T-helper 1 cell (primary cell): ENCODE measurements at places on chromosomes 7 and 10.

- DNase-seq = no peak
Observed at GRCh38 chr10:5625992-5626777, 40.2 kb downstream of the ASB13 start.

- no peak for DNase-seq
Observed at GRCh38 chr10:100983868-100984671, 3.2 kb downstream of the MRPL43 start.

DNA sequence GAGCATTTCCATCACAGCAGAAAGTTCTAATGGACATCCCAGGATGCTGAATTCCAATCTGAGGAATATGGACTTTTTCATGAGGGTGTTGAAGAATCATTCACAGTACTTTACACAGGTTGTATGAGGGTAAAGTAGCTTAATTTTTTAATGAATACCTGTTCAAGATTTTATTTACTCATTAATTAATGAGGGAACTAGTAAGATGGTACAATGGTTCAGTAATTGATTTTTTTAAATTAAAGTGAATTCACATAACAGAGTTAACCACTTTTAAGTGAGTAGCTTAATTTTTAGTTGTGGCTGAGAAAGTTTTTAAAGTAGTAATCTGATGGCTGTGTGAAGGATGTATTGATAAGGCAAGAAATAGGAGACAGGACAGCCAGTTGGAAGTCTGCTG, 266.5 kb downstream of the GFRA1 start:
- no peak for DNase-seq

DNA sequence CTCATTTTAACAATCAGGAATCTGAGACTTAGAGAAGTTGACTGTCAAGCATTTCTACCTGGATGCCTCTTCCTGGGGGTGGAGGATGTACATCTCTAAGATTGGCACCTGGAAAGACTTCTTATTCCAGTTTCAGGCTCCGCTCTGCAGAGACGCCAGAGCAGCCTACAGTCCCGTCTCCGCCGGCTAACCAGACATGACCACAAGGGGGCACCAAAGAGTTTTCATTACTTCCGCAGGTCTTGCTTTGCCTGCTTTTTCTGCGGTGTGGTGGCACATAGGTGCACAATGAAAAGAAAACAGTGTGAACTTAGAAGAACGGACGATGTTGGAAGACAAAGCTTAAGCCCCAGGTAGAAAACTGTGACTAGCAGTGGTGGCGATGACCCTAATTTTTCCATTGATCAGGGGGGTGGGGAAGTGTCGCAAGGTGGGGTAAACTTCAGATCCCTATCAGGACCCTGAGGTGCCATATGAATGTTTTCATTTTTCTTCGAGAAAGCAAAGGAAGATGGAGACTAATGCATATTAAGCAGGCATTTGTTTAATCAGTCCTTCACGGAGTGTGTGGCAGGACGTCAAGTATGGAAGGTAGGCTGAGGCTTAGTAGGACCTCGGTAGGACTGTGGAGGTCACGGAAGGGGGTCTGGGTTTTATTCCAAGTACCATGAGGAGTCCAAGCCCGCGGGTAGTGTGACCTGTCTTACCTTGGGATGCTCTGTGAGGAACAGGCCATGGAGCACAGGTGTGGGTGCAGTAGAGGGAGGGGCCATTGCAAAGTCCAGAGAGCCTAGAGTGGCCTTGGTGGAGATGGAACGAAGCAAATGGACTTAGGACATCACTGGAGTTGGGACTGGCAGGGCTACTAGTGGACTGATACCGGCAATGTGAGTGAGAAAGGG, 60.1 kb upstream of the SORCS3 start:
- DNase-seq = peak; percentile 41

GRCh38 chr10:122849090-122849489, 3.4 kb upstream of the CUZD1 start:
- DNase-seq = no peak

DNA sequence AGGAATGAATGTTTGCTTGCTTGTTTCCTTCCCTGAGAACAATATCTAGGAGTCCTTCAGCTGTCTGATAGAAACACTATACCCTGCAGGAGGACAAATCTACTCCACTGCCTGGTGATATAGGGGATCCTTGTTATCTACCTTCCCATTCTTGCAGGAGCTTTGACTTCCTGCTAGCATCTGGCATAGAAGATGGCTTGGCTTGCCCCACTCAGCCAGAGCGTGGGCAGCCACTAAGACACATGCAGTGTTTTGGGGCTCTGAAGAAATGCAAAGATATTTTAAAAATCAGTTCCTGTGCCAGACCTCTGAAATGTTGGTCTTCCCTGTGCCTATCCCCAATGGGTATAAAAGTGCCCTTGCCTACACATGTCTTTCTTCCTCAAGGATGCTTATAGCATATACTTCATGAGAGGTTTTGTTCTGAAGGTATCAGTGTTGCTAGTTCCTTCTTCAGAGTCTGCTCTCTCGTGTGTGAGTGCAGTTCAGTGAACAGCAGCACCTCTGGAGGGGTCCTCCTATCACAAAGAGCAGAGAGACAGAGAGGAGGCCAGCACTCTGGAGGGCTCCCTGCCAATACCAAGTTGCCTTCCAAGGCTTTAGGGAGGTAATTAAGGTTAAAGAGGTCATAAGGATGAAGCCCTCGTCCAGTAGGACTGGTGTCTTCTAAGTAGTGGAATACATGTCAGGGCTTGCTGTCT, 149.1 kb upstream of the CALCR start:
- DNase-seq = no peak

DNA sequence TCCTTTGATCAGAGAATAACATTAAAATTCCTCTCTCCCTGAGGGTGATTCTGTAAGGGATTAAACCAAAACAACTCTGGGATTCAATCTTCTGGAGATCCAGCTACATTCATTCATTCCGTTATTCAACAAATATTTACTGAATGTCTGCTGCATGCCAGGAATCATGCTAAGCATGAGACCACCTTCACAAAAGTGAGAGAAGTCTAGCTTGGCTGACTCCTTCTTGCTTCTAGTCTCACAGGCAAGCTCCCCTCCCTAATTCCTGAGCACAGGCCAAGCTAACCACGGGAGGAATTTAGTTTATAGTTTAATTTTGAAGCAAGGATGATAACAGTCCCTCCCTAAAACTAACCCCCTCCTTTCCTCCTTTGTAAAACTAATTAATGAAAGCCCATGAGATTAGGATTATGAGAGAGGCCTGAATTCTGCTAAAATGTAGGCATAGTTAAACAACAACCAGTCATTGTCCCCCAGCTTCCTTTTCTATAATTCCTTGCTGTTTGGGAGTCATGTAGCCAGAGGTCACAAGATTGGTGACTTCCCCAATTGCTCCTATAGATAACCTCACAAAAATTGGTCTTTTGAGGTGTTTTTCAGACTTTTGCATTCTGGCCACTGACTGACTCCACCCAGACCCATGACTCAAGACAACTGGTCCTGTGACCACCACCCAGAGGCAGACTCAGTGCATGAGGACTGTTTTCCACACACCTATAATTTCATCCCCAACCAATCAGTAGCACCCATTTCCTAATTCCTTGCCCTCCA, 113.5 kb downstream of the ITGB8 start:
- DNase-seq = no peak

DNA sequence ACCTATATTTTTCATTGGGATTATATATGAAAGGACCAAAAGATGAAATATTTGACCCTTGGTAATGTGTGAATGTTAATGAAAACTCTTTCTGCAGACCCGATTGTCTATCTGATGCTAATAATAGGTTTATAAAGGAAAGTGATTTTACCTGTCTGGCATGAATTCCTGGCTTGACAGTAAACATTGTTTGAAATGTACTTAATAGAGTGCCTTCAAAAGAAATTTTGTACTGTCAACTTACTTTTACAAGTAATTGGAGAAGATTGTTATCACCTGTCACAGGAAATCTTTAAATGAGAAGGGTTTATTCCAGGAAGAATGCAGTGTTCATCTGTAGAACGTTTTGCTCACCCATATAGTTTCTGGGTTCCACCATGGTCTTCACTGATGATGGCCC, 588.2 kb downstream of the INHBA start:
- no peak for DNase-seq

- DNase-seq = no peak
Observed at GRCh38 chr7:92735707-92736106, 100.7 kb downstream of the CDK6 start.

GRCh38 chr10:122796796-122797195, 48.9 kb downstream of the CUZD1 start:
- no peak for DNase-seq

GRCh38 chr10:84177541-84178141, 4.0 kb downstream of the GPR15LG start:
- DNase-seq = no peak

GRCh38 chr10:86556532-86556931, 34.9 kb upstream of the WAPL start:
- DNase-seq = no peak

- no peak for DNase-seq
Observed at GRCh38 chr7:44386139-44386913, 60.9 kb upstream of the CAMK2B start.
